ENCODE measurements at places on chromosomes 13 and 19.

- H3K36me3 ChIP-seq = no peaks in the 10 kb centered on the region
- no peaks in the 10 kb centered on the region for H3K27me3 ChIP-seq
- no peak overlapping the region for H3K4me3 ChIP-seq
These were observed 357.4 kb downstream of the TDRD3 start for GRCh38 chr13:60754211-60755090.

- no peak overlapping the region for H3K4me3 ChIP-seq
- H3K27me3 ChIP-seq = no peaks in the 10 kb centered on the region
These were observed 419.3 kb upstream of the KLHL1 start for GRCh38 chr13:70527599-70527998.

GRCh38 chr13:79566118-79566517 lies 85.2 kb downstream of the NDFIP2 start:
- no peak overlapping the region for H3K4me3 ChIP-seq
- H3K4me1 ChIP-seq = no peaks in the 10 kb centered on the region
- no peak overlapping the region for H3K27ac ChIP-seq
- DNase-seq = no peak
- H3K27me3 ChIP-seq = no peaks in the 10 kb centered on the region

DNA sequence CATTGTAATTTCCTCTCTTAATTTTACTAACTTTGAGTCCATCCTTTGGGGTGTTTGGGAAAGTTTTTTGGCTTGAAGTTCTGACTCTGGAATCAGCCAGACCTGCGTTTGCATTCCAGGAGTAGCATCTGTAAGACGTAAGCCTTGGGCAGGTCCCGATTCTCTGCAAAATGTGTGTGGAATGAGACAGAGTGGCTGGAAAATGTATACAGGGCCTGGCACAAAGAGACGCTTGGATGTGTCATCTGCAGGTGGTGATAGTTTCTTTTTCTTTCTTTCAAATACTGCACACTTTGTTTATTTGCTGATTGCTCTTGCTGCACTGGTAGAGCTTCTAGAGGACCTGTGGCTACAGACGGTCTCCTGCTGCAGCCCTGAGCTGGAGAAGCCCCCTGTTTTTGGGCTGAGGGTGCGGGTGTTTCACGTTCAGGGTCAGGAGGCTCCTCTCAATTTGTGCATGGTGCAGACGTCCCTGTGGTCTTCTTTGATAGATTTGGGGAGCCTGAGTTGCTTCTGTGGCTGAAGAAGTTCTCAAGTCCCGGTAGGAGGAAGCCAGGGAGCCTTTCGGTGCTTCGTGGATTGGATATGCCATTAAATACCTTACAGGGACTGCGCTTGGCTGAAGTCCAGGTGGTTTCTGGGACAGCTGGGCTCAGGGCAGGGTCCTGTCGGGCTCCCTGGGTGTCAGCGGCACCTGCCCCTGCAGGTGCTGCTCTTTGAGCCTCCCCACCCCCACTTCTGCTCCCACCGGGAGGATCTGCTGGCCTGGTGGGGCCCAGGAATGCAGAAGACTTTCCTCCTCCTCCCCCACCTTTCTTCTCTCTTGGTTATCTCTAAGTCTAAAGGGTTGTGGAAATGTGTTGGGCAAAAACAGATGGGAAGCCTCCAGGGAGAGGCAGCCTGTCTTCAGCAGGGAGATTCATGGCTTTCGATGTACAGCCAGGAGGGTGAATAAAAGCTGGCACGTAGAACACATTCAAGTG lies 44.0 kb upstream of the GAS6 start:
- H3K27me3 ChIP-seq = peaks cover 21% of the 10 kb centered on the region
- DNase-seq = peak; percentile 36
- no peak overlapping the region for H3K4me3 ChIP-seq
- H3K27ac ChIP-seq = no peak overlapping the region
- H3K36me3 ChIP-seq = no peaks in the 10 kb centered on the region

DNA sequence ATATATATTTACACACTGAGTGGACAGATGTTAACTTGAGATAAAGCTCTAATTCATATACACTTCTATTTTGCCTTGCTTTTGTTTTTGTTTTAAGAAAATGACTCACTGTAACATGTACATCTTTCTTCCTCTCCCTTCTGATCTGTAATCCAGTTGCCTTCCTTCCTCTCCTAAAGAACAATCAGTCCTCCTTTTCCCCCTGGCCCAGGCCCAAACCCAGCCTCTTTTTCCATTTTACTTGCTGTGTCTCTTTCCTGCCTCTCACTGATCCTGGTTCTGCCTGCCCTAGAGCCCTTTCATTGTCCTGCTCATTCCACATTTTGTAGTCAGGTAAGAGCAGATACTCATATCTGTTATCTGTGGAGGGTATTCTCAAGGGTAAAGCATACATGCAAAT lies 50.8 kb downstream of the ZAR1L start:
- no peaks in the 10 kb centered on the region for H3K4me1 ChIP-seq
- no peak overlapping the region for H3K4me3 ChIP-seq
- no peaks in the 10 kb centered on the region for H3K27me3 ChIP-seq
- no peak overlapping the region for H3K27ac ChIP-seq
- H3K36me3 ChIP-seq = peaks cover 22% of the 10 kb centered on the region
- DNase-seq = peak; percentile 27

DNA sequence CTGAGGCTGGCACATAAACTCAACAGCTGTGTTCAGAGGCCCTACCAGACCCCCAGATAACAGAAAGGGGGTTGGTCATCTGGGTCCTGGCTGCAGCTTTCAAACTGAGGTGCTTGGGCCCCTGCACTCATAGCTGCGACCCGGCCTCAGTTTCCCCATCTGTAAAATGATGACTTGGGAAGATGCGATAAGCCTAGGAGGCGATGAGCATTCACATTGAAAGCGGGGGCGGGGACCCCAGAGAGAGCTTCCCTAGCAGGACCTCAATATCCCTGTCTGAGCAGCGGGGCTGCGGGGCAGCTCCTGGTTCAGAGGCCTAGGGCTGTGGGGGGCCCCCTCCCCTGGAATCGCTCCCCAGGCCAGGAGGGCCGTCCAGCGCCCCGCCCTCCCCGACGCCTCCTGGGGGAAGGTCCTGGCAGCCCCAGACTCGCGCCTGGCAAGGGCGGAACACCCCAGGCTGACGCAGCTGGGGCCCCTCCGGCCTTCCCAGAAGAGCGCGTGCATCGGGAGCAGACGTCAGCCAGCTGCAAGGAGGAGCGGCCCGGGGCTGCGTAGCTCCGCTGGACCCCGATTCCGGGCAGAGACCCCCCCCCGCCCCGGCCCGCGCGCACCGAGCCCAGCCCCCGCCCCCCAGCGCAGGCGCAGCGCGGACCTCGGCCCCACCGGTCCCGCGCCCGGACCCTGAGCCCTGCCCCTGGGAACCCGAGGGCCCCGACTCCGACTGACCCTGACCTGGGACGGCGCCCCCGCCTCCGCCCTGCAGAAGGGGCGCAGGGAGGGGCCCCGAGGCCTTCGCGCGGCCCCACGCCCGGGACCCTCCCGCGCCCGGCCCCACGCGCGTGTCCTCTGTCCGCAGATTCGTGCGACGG lies 3.5 kb downstream of the FSTL3 start:
- H3K27ac ChIP-seq = peak overlapping the region; percentile 97
- DNase-seq = peak; percentile 64
- H3K4me3 ChIP-seq = peak overlapping the region; percentile 94
- H3K27me3 ChIP-seq = peaks cover 30% of the 10 kb centered on the region
- H3K4me1 ChIP-seq = peaks cover 26% of the 10 kb centered on the region
- H3K36me3 ChIP-seq = no peaks in the 10 kb centered on the region

DNA sequence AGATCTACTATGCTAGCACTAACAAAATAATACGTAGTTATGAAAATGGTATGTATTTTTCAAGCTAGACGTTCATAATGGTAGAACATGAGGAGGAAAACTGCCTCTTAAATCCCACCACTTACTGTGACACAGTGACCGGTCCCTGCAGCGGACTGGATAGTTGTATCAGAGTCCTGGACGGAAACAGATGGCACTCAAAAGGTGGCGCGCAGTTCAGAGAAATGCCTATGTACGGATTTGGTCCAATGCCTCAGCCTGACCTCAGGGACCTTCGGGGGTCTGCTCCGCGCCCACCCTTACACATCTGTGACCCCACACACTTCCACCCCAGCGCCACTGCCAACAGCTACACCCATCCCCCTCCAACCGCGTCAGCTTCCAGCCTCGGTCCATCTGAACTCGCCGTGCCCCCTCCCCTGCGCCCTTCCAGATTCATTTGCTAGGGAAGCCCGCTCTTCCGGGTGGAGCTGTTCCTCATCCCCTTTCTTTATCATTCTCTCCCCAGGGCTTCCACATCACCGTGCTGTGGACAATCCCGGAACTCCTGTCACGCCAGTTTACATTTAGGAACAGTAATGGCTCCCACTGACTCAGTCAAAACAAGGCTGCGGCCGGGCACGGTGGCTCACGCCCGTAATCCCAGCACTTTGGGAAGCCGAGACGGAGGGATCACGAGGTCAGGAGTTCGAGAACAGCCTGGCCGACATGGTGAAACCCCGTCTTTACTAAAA lies 792 bp upstream of the LENG8 start:
- peaks cover 17% of the 10 kb centered on the region for H3K36me3 ChIP-seq
- H3K4me3 ChIP-seq = peak overlapping the region; percentile 92
- H3K4me1 ChIP-seq = peaks cover 28% of the 10 kb centered on the region

DNA sequence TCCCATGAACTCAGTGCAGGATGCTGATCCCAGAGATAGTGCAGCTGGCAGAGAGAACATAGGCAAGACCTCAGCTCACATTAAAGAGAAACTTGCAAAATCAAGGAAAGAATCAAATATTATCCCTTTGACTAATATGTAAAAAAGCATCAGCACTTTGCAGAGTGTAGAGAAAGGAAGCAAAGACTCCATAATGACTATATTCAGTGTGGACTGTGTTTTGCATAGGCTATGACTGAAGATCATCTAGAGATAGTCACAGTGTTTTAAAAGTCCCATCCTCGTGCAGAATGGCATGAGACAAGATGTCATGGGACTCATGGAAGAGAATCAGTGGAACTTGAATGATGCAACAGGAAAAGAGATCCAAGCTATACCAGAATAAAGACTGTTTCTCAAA lies 84.0 kb downstream of the RAP2A start:
- no peak overlapping the region for H3K4me3 ChIP-seq
- no peaks in the 10 kb centered on the region for H3K36me3 ChIP-seq
- H3K4me1 ChIP-seq = no peaks in the 10 kb centered on the region
- DNase-seq = no peak
- no peaks in the 10 kb centered on the region for H3K27me3 ChIP-seq
- H3K27ac ChIP-seq = no peak overlapping the region

GRCh38 chr19:7550987-7551761 lies 15.7 kb downstream of the PNPLA6 start:
- peak; percentile 81 for DNase-seq
- H3K27ac ChIP-seq = peak overlapping the region; percentile 63
- H3K27me3 ChIP-seq = no peaks in the 10 kb centered on the region
- no peaks in the 10 kb centered on the region for H3K36me3 ChIP-seq

DNA sequence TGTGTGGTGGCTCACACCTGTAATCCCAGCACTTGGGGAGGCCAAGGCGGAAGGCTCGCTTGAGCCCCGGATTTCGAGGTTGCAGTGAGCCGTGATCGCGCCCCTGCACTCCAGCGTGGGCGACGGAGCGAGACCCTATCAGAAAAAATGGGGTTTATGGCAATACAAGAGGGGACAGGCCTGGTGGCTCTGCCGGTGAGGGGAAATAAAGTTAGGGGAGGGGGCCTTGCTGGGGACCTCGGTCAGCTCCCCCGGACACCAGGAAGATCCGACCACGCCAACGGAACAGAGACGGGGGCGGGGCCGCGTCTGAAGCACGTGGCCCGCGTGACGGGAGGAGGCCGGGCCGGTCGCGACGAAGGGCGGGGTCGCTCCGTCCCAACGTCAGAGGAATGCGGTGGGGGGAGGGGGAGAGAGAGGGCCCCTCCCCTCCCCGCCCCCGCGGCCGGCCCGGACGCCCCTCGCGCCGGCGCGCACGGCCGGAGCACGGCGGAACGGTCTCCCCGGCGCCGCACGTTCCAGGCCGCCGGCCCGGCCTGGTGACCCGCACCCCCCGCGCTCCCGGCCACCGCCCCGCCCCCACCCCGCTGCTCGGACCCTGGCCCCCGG lies 1.9 kb upstream of the HNRNPL start:
- peak; percentile 97 for DNase-seq
- peak overlapping the region; percentile 88 for H3K4me3 ChIP-seq
- peak overlapping the region; percentile 100 for H3K27ac ChIP-seq
- no peaks in the 10 kb centered on the region for H3K36me3 ChIP-seq

DNA sequence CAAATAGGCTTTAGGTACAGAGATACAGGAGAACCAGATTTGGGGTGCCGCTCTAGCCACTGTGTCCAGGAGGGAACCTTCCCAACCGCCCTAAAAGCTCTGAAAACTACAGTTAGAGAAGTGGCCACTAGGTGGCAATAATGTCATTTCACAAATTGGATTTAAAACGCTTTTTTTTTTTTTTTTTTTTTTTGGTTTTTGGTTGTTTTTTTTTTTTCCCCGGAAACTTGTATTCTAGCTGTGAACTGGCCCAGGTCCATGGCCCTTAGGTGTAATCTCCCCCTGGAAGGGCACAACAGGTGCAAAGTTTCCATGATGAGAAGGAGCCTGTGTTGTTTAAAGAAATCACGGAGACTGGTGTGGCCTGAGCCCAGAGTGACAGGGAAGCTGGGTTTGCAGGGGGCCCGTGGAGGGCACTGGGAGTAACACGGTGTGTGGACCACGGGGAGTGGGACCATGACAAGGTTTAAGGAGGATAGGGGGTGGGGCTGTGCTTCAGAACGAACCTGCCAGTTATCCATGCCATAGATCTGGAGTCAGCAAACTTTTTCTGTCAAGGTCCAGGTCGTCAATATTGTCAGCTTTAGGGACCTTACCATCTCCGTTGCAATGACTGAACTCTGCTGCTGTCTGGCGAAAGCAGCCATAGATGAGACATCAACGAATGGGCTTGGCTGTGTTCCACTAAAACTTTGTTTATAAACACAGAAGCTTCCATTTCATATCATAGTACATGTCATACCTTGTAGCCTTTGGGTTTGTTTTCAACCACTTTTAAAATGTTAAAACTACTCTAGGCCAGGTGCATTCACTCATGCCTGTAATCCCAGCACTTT lies 10.1 kb downstream of the OR1I1 start:
- H3K27me3 ChIP-seq = no peaks in the 10 kb centered on the region
- H3K36me3 ChIP-seq = no peaks in the 10 kb centered on the region

- no peak for DNase-seq
- H3K4me3 ChIP-seq = no peak overlapping the region
- no peaks in the 10 kb centered on the region for H3K36me3 ChIP-seq
- H3K27ac ChIP-seq = no peak overlapping the region
- no peaks in the 10 kb centered on the region for H3K27me3 ChIP-seq
These were observed 133.4 kb upstream of the FNDC3A start for GRCh38 chr13:48842316-48842715.

DNA sequence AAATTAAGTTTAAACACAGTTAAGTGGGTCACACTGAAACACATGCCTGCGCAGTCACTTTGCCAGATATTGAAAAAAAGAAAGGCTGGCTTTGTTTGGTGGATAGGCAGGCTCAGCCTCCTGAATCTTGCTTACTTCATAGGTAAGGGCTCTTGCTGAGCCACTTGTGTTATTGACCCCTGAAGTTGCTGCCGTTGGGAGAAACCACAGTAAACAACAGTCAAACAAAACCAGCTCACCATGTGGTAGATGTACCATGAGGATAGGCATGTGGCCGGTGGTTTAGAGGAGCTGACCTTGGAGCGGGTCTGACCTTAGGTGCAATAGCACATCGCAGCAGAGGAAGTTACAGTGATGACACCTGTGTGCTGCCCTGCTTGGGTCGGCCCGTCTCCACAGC lies 52.2 kb downstream of the SPATA13 start:
- no peak overlapping the region for H3K4me3 ChIP-seq
- peaks cover 33% of the 10 kb centered on the region for H3K4me1 ChIP-seq
- H3K27me3 ChIP-seq = no peaks in the 10 kb centered on the region

Data from transverse colon (tissue), 4 donors.